ENCODE measurements at places on chromosomes 12 and 14.

- no peak overlapping the region for H3K4me3 ChIP-seq
- DNase-seq = no peak
- H3K36me3 ChIP-seq = peaks cover 6% of the 10 kb centered on the region
- no peak overlapping the region for H3K27ac ChIP-seq
Observed at GRCh38 chr12:123986374-123986965, 13.5 kb downstream of the ZNF664 start.

GRCh38 chr12:109562871-109563270, 10.4 kb downstream of the MMAB start:
- no peak overlapping the region for H3K4me3 ChIP-seq
- no peak for DNase-seq
- H3K27ac ChIP-seq = no peak overlapping the region

DNA sequence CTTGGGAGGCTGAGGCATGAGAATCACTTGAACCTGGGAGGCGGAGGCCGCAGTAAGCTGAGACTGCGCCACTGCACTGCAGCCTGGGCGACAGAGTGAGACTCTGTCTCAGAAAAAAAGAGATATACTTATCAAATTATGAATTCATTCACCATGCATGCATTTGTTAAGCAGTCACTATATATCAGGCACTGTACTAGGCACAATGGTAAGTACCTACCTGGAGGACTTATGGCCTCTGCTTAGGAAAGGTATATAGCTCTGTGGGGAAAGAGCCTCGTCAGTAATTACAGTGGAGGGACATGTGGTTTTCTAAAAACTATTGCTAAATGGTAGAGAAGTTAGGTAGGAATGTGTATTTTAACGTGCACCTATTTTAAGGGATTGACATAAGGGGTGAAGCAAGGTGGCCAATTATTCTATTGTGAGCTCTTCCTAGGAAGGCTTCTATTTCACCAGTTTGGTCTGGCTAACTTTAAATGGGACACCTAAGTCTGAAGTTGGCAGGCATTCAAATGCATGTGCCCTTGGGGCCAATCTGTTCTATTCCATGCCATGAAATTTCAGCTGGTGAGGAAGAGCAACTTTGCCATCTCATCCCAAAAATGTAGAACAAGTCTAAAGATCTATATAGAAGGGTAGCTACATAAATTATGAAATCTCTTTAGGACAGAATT, 15.0 kb downstream of the TCP11L2 start:
- H3K4me1 ChIP-seq = peaks cover 7% of the 10 kb centered on the region
- no peak overlapping the region for H3K27ac ChIP-seq
- no peak for DNase-seq
- H3K36me3 ChIP-seq = no peaks in the 10 kb centered on the region
- H3K27me3 ChIP-seq = no peaks in the 10 kb centered on the region

DNA sequence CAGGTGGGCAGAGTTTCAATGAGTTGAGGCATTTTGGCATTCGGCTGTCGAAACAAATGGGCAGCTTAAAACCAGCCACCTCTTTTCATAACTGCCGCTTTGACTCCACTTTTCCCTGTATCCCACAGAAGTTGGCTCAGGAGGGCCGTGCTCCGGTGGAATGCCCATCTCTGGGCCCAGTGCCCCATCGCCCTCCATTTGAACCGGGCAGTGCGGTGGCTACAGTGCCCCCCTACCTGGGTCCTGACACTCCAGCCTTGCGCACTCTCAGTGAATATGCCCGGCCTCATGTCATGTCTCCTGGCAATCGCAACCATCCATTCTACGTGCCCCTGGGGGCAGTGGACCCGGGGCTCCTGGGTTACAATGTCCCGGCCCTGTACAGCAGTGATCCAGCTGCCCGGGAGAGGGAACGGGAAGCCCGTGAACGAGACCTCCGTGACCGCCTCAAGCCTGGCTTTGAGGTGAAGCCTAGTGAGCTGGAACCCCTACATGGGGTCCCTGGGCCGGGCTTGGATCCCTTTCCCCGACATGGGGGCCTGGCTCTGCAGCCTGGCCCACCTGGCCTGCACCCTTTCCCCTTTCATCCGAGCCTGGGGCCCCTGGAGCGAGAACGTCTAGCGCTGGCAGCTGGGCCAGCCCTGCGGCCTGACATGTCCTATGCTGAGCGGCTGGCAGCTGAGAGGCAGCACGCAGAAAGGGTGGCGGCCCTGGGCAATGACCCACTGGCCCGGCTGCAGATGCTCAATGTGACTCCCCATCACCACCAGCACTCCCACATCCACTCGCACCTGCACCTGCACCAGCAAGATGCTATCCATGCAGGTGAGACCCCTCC, 5.0 kb upstream of the RNU7-1 start:
- H3K4me3 ChIP-seq = peak overlapping the region; percentile 49
- DNase-seq = no peak
- no peaks in the 10 kb centered on the region for H3K27me3 ChIP-seq
- H3K36me3 ChIP-seq = peaks cover 33% of the 10 kb centered on the region

GRCh38 chr12:64087761-64088160, 134.3 kb downstream of the KICS2 start:
- no peak for DNase-seq
- H3K27ac ChIP-seq = peak overlapping the region; percentile 89
- H3K4me3 ChIP-seq = no peak overlapping the region
- no peaks in the 10 kb centered on the region for H3K27me3 ChIP-seq

DNA sequence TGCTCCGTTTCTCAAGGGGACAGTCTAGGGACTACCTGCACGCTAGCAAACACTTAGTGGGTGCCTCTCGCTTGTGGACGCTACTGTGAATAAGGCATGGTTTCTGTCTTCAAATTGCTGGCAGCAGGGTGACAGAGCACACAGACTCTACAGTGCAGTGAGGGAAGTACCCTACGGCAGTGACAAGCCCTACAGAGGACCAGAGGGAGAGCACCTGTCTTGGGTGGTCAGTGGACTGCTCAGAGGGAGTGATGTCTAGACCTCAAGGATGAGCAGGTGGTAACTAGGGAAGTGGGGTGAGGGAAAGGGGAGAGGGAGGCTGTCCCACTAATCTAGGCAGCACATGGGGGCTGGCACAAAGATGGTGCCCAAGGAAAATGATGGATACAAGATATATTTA, 160.5 kb downstream of the RBM19 start:
- no peaks in the 10 kb centered on the region for H3K36me3 ChIP-seq
- H3K27ac ChIP-seq = no peak overlapping the region
- no peak for DNase-seq
- H3K4me1 ChIP-seq = peaks cover 2% of the 10 kb centered on the region
- H3K27me3 ChIP-seq = no peaks in the 10 kb centered on the region

DNA sequence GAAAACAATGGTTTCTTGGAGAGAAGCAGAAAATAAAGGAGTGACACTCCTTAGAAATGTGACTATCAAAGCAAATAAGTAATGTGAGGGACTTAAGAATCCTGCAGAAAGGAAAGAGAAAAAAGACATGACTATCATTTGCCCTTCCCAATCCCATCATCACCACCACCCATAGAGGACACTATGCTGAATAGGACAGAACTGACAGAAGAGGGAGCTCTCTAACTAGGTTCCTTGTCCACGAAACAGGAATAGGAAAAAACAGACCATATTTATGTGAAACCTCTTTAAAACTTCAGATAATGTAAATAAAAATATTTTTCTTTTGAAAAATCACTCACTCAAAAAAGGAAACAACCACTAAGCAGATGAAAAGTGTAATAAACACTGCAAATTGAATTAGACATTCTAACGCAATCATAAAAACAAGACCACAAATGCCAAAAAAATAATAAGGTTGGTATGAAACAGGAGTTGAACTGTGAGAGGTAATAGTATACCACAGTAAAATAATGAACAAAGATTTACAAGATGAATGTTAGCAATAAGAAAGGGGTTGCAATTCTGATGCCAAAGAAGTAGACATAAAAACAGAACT, 24.1 kb downstream of the KLRD1 start:
- no peaks in the 10 kb centered on the region for H3K4me1 ChIP-seq
- no peaks in the 10 kb centered on the region for H3K27me3 ChIP-seq
- H3K36me3 ChIP-seq = no peaks in the 10 kb centered on the region
- no peak overlapping the region for H3K27ac ChIP-seq
- DNase-seq = no peak
- no peak overlapping the region for H3K4me3 ChIP-seq

DNA sequence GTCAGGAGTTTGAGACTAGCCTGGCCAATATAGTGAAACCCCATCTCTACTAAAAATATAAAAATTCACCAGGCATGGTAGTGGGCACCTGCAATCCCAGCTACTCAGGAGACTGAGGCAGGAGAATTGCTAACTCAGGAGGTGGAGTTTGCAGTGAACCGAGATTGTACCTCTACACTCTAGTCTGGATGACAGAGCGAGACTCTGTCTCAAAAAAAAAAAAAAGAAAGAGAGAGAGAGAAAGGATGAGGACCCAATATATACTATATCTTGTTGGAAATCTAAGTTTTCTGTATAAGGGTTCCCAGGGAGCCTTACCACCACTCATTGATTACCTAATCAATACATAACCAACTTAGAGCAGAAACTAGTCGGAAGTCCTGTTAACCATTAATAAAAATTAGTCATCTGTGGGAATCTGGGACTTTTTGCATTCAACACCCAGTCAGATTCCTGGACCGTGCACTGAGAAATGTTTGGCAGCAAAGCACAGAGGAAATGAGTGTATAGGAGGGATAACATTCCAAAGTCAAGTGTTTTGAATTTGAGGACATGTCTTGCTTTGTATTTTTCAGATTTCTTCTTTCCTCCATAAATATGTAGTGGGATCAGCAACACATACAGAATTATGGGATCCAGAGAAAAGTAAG, 44.8 kb upstream of the NR2C1 start:
- no peak for DNase-seq
- H3K27me3 ChIP-seq = no peaks in the 10 kb centered on the region
- peaks cover 51% of the 10 kb centered on the region for H3K4me1 ChIP-seq
- peak overlapping the region; percentile 99 for H3K27ac ChIP-seq
- H3K36me3 ChIP-seq = peaks cover 11% of the 10 kb centered on the region

GRCh38 chr12:121428883-121429282, 29.0 kb downstream of the RNF34 start:
- H3K27me3 ChIP-seq = no peaks in the 10 kb centered on the region
- no peak overlapping the region for H3K4me3 ChIP-seq
- H3K36me3 ChIP-seq = peaks cover 20% of the 10 kb centered on the region
- no peaks in the 10 kb centered on the region for H3K4me1 ChIP-seq
- no peak overlapping the region for H3K27ac ChIP-seq
- no peak for DNase-seq

DNA sequence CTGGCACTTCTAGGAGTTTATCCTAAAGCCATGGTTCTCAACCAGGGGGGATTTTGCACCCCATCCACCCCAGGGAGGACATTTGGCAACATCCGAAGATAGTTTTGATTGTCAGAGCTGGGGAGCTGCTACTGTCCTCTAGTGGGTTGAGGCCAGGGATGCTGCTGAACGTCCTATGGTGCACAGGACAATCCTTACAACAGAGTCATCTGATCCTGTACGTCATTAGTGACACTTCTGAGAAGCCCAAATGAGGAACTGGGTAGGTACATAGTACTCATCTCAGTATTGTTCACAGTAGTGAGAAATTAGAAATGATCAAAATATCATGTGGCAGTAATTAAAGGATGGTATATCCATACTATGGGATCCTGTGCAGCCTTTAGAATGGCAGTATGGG, 185.1 kb downstream of the CHST11 start:
- H3K4me1 ChIP-seq = no peaks in the 10 kb centered on the region
- H3K36me3 ChIP-seq = no peaks in the 10 kb centered on the region
- no peak overlapping the region for H3K27ac ChIP-seq
- H3K4me3 ChIP-seq = no peak overlapping the region
- DNase-seq = no peak

- H3K27ac ChIP-seq = peak overlapping the region; percentile 69
- H3K4me1 ChIP-seq = peaks cover 23% of the 10 kb centered on the region
- no peaks in the 10 kb centered on the region for H3K36me3 ChIP-seq
- DNase-seq = no peak
- peak overlapping the region; percentile 14 for H3K4me3 ChIP-seq
Observed at GRCh38 chr12:92445253-92446082, 257.3 kb upstream of the PLEKHG7 start.

GRCh38 chr14:104048758-104049507, 36.6 kb upstream of the ASPG start:
- no peaks in the 10 kb centered on the region for H3K4me1 ChIP-seq
- no peak overlapping the region for H3K27ac ChIP-seq
- no peak overlapping the region for H3K4me3 ChIP-seq
- no peaks in the 10 kb centered on the region for H3K36me3 ChIP-seq

GRCh38 chr12:68537571-68537970, 73.1 kb upstream of the RAP1B start:
- no peak overlapping the region for H3K27ac ChIP-seq
- no peak for DNase-seq
- H3K27me3 ChIP-seq = no peaks in the 10 kb centered on the region
- H3K36me3 ChIP-seq = no peaks in the 10 kb centered on the region
- no peaks in the 10 kb centered on the region for H3K4me1 ChIP-seq
- H3K4me3 ChIP-seq = no peak overlapping the region

- H3K27me3 ChIP-seq = no peaks in the 10 kb centered on the region
- DNase-seq = no peak
- no peak overlapping the region for H3K27ac ChIP-seq
- no peaks in the 10 kb centered on the region for H3K4me1 ChIP-seq
Observed at GRCh38 chr14:38837343-38838048, 265.5 kb downstream of the SEC23A start.

DNA sequence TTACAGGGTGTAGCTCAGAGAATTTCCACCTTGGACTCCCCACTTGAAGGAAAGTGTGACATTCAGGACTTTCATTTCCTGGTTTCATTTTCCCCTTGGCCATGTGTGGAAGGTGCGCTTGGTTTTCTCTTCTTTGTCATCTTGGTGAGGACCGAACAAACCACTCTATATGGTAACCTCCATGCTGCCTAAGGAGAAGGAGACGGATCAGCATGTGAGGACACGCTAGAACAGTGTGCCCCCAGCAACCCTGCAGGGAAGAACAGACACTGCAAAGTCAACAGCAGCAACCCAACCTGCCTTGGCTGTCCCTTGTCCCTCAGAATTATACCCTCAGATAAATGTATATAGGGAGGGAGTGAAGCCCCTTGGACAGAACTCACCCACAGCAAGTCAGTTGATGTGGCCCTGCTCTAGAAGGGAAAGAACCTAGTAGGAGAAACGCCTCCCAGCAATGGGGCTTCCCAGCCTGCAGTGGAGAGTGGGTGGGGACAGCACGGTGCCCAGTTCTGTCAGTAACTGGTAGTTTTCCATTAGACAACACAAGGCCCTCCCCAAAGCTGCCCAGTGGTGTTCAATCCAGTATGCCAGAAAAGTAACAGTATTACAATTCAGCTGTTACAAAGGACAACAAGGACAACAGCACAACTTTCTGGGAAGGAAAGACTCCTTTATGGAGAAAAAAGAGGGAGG, 18.9 kb upstream of the COCH start:
- no peak for DNase-seq
- H3K4me3 ChIP-seq = no peak overlapping the region
- no peaks in the 10 kb centered on the region for H3K27me3 ChIP-seq
- no peaks in the 10 kb centered on the region for H3K36me3 ChIP-seq
- H3K27ac ChIP-seq = no peak overlapping the region

DNA sequence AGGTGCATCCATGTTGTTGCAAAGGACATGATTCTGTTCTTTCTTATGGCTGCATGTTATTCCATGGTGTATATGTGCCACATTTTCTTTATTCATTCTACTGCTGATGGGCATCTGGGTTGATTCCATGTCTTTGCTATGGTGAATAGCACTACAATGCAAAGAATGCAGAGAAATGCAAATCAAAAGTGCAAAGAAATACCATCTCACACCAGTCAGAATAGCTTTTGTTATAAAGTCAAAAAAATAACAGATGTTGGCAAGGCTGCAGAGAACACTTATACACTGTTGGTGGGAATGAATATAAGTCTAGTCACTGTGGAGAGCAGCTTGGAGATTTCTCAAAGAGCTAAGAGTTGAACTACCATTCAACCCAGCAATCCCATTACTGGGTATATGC, 99.2 kb downstream of the DHRS2 start:
- no peaks in the 10 kb centered on the region for H3K4me1 ChIP-seq
- H3K4me3 ChIP-seq = no peak overlapping the region
- H3K27ac ChIP-seq = no peak overlapping the region
- H3K36me3 ChIP-seq = no peaks in the 10 kb centered on the region
